ENCODE measurements at places on chromosomes 1 and 21.
A peak's percentile ranks its signal among the peaks of the same experiment; 100 is the strongest.

DNA sequence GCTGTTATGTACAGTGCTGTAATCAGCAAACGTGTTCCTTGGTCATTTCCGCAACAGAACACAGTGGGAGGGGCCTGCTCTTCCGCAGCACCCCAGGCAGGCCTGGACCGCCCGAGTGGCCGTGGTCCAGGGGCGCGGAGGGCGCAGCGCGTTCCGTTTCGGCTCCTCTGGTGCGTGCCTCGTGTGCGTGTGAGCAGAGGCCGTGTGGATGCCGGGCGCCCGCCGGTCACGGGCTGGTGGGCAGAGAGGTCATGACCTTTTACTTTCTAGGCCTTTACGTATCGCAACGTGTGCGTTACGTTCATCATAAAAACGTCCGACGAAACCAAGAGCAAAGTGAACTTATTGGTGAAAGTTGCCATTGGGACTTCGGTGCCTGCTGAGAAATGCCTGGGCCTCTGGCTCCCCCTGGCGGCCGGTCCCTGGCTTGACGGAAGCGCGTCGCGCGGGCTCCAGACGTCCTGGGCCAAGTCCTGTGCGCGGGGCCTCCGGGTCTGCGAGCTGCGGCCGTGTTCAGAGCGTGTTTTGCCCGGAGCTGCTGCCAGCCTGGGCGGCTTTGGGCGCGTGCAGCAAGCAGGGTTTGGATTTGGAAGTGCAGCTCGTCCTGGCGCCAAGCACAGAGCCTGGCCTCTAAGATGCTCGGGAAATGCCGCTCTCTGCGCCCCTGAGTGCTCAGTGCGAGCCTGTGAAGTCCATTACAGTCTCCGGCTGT lies 34.4 kb downstream of the COL18A1 start:
- peak; percentile 76 for DNase-seq

DNA sequence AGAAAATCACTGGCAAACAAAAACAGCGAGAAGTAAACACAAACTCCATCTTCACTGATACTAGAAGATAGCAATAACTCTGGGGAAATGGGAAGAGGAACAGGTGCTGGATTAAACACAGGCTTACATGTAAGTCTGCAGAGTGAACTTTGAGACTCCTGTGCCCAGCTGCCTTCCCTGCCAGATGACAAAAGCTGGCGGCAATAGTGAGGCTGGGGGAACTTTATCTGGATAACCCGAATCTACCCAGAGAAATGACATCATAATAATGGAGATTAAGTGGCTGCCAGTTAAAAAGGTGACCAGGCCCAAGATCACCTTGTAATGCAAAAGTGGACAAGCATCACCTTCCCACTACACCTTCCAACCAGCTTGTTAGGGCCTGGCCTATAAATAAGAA lies 184.5 kb downstream of the CHRM3 start:
- DNase-seq = no peak

DNA sequence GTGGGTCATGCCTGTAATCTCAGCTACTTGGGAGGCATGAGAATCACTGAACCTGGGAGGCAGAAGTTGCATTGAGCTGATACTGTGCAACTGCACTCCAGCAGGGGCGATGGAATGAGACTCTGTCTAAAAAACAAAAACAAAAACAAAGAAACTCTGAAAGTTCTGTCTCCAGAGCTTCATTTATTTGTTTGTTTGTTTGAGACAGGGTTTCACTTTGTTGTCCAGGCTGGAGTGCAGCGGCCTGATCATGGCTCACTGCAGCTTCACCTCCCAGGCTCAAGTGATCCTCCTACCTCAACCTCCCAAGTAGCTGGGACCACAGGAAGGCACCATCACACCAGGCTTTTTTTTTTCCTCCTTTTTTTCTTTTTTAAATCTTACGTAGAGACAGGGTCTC lies 191.8 kb upstream of the TNR start:
- DNase-seq = no peak

DNA sequence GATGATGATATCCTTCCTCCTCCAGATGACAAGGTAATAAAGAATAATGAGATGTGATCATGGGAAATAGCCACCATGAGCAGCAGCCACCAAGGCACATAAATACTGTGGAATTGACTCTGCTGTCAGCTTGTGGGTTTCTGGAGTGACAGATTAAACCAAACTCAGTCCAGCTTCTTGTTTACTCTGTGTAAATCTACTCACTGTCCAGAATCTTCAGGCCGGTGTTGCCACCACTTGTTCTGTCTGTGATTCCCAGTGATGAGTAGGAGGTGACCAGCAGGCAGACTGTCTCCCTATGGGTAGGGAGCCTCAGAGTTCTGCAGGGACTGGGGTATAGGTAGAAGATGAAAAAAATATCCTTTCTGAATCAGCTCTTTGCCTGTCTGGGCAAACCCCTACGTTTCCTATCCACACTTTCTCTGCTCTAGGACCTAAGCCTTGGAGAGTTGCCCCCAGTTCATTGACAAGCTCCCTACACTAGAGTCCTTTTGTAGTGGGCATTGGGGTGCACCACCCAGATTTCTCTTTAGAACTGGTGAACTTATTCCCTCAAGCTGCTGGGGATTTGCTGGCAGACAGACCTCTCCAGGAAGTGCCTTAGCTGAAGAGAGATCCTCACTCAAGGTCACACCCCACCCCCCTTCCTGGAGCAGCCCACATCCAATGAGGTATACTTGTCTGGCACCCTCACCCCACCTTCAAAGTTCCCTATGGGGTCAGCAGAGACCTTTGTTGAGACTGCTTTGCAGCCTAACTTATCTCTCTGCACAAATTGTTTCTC lies 47.6 kb downstream of the ATP1A1 start:
- DNase-seq = no peak

GRCh38 chr1:185238447-185238846 lies 78.6 kb downstream of the IVNS1ABP start:
- DNase-seq = no peak

DNA sequence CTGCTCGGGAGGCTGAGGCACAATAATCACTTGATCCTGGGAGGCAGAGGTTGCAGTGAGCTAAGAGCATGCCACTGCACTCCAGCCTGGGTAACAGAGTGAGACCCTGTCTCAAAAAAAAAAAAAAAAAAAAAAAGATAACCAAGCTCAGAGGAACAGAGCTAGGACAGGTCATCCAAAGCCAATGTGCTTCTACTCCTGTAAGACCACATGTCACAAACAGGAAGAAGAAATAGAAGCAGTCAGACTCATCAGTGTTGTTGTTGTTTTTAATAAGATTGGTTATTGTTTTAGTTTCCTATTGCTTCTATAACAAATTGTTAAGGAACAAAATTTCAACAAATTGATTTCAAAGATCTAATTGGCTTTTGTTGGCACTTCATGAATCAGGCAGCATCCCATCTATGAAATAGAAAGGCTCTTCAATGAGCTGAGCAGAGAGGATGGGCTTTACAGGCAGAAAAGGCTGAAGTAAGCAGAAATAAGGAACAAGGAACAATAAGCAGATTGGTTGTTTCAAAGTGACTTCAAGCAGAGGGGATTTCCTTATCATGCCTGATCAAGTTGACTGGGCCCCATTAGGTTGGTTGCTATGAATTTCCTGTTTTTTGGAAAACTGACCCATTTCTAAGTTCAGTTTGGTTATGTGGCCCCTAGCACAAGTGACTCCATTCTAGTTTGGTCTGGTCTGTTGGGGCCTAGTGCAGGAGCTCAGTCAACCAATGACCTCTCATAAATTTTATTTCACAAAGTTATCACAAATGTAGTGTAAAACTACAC lies 6.0 kb upstream of the AKNAD1 start:
- DNase-seq = no peak

GRCh38 chr1:7677815-7678214 lies 93.3 kb upstream of the VAMP3 start:
- DNase-seq = no peak

- no peak for DNase-seq
Measured at GRCh38 chr1:183328371-183328770, 89.8 kb downstream of the NMNAT2 start.

GRCh38 chr1:183947988-183948387 lies 89.5 kb downstream of the COLGALT2 start:
- no peak for DNase-seq

DNA sequence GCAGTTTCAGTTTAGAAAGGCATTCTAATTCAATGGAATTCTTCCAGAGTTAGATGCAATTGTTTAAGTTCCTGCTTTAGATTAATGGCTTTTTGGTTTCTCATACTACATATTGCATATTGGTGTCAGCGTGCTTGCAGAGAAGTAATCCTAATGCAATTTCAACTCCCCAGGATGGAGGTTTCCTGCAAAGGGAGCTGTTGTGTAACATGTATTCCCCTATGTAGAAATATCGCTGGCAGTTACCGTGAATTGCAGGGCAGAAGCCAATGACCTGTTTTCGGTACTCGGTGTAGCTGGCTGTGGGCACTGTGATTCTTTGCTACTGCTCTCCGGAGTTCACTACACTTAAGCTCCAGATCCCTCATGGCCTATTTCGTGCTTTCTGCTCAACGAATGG lies 256.1 kb upstream of the PTBP2 start:
- no peak for DNase-seq

DNA sequence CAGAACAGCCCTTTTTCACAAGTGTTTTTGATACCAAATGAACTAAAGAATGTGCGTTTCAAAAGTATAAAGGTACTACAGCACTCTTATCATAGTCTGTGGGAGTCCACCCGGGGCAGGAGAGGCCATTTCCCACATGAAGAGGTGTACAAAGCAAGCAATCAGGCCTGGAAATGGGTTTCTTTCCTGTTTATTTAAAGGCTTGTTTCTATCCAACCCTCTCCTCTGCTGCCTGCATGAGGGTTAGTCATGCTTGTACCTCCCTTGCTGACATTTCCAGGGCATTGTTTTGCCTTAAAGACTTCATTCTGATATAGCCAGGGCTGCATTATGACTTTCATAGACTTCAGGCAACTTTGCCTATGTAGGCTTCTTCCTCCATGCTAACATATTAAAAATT lies 11.6 kb downstream of the SELP start:
- no peak for DNase-seq

- DNase-seq = no peak
Measured at GRCh38 chr1:179079113-179079761, 2.6 kb upstream of the TOR3A start.

DNA sequence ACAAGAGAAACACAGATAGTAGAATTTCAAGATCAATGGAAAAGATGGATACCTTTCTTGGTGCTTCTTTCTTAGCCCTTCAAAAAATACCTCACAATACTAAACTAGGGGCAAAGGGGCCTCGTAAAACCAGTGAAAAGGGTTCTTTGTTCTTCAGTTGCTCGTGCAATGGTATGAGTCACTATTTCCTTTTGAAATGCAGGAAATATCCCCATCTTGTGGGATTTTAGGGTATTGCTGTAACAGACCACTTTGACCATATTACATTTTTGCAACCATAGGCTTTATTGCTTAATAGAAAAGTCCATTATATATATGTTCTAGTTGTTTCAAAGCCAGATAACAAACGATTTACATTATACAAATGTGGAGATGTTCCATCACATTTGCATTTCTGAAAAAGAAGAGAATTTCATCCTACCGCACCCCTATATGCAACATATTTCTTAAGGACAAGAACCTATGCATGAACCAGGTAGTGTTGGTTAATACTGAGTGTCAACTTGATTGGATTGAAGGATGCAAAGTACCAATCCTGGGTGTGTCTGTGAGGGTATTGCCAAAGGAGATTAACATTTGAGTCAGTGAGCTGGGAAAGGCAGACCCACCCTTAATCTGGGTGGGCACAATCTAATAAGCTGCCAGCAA lies 88.6 kb upstream of the PKN2 start:
- DNase-seq = no peak

DNA sequence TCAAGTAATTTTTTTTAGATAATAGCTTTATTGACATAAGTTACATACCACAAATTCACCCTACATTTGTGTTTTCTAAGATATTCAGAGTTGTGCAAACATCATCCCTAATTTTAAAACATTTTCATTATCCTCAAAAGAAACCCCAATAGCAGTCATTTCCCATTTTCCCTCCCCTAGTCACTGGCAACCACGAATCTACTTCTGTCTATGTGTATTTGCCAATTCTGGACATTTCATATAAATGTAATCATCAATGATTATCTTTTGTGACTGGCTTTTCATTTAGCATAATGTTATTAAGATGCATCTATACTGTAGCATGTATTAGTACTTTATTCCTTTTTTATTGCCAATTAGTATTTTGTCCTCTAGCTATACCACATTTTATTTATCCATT lies 88.8 kb upstream of the SLFNL1 start:
- DNase-seq = no peak

GRCh38 chr1:88920845-88921244 lies 29.5 kb upstream of the GTF2B start:
- DNase-seq = no peak
